NCI-H524 treated with DMSO at 0.1 percent for 48 hours (cell line): ENCODE measurements at places on chromosomes 3 and 15.

DNA sequence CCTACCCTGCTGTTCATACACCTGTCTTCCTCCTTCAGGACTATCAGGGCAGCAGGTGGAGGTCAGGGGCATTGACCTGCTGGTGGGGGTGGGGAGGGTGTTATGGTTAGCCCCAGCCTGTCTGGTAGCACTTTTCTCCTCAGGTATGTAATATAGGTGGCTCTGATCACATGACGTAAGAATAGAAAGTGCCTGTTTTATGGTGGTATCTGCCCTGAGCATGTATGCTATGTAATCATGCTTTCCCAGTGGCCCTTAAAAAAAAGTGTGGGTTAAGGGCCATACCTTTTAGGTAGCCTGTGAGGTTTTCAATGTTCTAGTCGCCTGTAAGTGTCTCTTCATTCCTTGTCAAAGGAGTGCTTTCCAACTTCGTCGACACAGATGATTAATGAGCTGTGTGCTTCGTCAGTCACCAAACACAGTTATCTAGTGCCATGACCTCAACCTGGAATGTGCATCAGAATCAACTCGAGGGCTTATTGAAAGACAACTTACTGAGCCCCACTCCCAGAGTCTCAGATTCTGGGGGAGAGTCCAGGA is 86.3 kb downstream of the KLHL25 start:
- no peak for DNase-seq

- no peak for DNase-seq
Observed at GRCh38 chr15:82763361-82764116, 42.3 kb downstream of the FSD2 start.

DNA sequence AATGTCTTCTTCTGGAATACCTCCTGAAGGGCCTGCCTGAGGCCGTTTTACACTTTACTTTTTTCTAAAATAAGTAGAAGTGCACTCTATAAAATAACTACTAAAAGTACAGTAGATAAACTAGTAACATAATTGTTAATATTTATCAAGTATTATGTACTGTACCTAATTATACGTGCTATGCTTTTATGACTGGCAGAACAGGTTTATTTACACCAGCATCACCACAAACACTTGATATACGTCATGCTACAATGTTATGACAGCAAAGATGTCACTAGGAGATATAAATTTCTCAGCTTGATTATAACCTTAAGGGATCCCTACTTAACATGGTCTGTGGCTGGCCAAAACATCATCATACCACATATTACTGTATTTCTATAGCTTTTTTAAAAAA is 29.4 kb downstream of the DLG1 start:
- no peak for DNase-seq

- no peak for DNase-seq
Observed at GRCh38 chr3:172577987-172578570, 54.8 kb upstream of the TNFSF10 start.

- no peak for DNase-seq
Observed at GRCh38 chr15:70440416-70441138, 322.8 kb downstream of the UACA start.

DNA sequence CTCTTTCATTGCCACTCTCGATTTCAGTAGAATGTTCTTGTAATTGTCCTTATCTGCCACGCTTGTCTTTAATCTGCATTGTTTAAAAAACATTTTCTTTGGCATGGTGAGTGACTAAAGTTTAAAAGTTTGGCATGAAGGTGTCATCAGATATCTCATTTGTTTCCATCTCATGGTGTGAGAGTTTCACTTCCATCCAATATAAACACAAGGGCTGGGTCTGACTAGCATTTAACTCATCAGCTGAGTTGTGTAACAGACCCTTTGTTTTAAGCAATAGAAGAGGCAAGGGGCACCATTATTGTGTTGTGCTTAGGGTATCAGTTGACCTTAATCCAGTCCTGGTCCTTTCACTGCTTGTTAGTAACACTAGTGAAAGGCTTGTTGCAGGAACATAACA is 49.9 kb upstream of the IL12A start:
- DNase-seq: no peak

- no peak for DNase-seq
Observed at GRCh38 chr15:31901501-31901900, 128.8 kb upstream of the CHRNA7 start.

GRCh38 chr3:86702381-86702958 is 288.5 kb downstream of the VGLL3 start:
- no peak for DNase-seq

GRCh38 chr3:175748087-175748730 is 889.1 kb downstream of the NAALADL2 start:
- DNase-seq: no peak

DNA sequence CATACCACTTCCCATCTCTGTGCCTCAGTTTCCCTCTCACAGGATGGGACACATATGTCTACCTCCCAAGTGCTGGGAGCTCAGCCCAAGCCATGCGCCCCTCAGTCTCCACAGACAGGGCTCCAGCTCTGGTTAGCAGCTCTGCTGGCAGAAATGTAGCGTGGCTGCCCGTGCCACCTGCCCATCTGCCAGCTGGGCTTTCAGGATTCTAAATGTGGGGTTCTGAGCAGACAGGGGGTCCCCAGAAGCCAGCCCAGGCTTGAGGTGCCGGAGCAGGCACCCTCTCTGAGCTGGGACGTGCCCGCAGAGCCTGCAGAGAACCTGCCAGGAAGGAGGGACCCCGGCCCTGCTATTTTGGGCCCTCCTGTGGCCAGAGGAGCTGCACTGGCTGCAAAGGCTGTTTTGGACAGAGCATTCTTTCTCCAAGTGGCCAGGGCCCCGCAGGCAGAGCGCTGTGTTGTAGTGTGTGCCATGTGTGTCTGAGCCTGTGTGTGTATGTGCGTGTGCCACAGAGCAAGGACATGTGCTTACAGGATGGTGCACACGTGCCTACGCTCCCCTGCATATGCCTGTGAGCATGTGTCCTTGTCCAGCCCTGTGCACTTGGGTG is 31.7 kb downstream of the PSTPIP1 start:
- no peak for DNase-seq

- DNase-seq: no peak
Observed at GRCh38 chr3:69743975-69744906, 5.0 kb downstream of the MITF start.

DNA sequence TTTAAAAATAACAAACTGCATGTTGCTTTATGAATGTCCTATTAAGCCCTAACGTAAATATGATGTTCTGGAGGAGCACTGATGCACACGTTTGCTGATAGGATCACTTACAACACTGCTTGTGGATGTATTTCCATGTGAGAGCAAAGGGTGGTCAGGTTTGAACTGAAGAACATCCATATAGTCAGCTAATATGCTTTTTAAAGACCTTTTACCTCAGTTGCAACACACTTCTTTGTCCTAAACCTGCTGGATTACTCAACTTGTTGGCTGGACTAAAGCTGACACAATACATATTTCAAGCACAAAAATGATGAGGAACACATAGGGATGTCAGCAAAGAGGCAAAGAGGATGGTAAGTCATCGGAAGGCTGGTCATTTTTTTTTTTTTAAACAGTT is 186.6 kb downstream of the TIGIT start:
- DNase-seq: no peak

- no peak for DNase-seq
Observed at GRCh38 chr3:59093521-59093920, 43.7 kb upstream of the CFAP20DC start.

DNA sequence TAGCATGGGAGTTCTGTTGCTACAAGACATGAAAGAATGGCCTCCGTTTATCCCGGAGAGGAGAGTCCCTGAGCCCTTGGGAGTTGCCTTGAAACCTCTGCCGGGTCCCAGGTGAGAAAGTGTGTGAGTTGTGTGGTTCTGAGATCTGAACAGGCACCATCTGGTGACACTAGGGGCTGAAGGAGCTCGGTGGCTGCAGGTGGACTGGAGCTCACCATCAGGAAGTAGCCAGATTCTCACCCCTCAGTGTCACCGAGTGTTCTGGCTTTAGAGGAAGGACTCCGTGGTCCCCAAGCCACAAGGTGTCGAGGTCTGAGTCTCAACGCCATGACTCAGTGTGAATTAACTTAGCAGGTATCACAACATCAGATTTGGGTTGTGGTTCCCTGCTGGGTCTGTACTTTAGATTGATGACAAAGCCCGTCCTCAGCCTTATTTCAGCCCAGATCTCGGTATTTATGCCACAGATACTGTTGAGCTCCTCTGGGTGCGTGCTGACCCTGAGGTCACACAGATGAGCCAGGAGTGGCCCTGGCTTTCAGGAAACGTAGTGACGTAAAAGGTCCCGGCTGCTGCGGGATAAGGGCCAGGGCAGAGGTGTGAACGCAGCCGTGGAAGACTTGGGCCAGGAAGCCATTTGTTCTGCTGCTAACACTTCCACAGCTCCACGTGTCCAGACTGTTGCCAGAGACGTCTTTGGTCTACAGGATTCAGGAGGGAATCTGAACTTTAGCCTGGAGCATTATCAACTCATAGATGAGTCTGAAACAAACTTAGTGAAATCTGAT is 54.4 kb downstream of the PGPEP1L start:
- DNase-seq: no peak

GRCh38 chr15:34582461-34583371 is 735 bp downstream of the GOLGA8B start:
- no peak for DNase-seq

DNA sequence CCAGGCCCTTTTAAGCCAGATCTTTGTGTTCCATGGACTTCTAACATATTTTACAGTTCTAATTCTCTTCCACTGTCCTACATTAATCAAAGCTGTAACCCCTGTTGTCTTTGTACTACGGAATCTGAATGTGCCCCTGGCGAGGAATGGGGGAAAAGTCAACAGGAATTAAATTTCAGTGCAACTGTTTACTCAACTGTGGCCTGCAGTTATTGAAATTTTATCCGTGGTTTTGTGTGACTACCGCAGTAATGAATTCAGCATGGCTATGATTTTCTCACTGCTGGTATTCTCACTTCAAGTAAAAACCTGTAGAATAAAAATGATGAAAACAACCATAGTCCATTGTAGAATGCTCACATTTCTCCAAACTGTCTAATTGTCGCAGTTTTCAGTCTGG is 388.0 kb downstream of the FOXP1 start:
- no peak for DNase-seq

- no peak for DNase-seq
Observed at GRCh38 chr3:184415203-184415490, 35.3 kb downstream of the CHRD start.

- no peak for DNase-seq
Observed at GRCh38 chr3:145721273-145721805, 439.6 kb downstream of the PLOD2 start.

DNA sequence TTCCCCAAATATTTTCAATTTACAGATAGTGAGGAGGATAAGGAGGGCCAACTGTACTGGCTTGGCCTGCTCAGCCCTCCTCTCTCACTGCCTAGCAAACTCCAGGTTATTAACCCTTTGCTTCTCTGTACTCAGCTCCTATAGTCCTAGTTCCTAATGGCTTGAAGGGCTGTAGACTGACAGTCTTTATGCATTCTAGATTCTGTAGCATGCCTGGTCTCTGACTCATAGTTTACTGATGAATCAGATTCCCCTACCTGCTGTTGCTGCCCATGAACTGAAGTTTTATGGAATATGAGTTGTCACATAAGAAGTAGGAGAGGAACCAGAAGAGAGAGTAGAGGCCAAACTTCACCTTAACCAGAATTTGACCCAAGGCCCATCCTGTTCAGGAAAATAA is 27.1 kb upstream of the MAP3K13 start:
- DNase-seq: no peak

DNA sequence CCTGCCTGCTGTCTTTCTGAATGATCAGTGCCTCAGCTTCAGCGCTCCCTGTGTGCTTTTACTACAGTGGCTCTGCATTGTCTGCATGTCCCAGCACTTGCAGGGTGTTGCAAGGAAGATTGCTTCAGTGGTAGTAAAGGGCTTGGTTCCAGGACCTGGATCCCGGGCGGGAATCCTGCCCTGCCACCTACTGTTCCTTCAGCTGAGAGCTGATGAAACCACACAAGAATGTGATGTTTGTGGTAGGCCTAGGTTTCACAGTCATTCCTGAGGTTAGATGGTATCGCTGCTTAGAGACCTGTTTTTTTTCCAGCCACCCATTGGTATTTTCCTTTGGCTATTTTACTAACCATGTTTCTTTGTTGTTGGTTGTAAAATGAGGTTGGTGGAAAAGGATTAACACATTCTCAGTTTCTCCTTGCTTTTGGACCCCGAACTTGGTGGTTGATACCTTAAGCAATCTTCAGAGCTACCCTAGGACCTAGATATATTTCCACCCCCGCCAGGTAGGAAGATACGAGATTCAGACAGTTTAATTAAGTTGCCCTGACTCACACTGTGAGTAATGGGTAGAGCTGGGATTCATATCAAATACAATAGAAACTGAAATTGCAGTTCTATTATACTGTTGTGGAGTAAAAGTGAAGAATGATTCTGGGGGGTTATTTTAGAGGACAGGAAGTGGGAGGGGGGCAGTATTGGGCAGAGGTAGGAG is 11.4 kb downstream of the GPR87 start:
- no peak for DNase-seq

DNA sequence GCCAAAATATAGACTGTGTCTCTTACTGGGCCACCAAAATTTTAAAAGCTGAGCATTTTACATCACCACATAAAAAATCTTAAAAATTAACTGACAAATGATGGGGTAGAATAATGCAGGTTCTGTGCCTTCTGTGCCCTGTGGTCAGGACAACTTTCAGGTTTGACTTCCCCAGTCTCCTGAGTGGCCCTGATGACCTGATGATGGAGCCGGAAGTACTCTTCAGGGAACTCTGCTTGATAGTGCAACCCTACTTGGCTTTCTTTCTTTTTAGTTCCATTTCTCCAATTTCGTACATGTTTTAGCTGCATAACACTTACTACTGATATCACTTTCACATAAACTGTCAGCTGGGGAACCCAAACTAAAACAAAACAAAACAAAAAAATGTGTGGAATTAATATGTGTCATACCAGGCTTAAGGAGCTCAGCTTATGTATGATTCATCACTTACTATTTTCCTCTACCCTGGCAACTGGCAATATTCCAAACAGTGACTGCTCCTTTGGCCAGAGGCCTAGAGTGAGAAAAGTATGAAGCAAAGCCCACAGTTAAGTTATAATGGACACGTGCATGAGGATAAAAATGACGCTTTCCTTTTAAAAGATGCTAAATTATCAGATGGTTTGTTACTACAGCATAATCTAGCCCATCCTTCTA is 194.3 kb downstream of the BCHE start:
- no peak for DNase-seq

DNA sequence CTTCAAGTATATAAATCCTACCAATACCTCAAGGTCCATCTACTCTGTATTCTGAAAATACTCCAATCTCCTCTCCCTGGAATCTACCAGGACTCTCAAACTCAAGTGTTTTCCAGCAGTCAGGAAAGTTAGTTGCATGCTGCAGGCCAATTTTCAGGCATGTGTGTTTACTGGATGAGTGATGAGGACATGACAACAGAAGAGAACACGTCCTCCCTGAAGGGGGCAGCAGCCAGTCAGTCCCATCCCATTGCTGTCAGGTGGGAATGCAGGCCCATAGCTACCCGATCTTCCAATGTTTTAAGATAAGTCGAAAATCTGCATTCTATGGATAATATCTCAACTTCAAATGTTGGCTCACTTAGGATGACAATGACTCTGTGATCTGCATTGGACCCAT is 496.2 kb downstream of the FHIT start:
- no peak for DNase-seq
